ENCODE measurements at places on chromosomes 5 and 9.

- DNase-seq, result no peak
Measured at GRCh38 chr5:79408028-79408427, 105.9 kb downstream of the HOMER1 start.

GRCh38 chr5:113108485-113108884 lies 131.9 kb downstream of the DCP2 start:
- no peak for DNase-seq

DNA sequence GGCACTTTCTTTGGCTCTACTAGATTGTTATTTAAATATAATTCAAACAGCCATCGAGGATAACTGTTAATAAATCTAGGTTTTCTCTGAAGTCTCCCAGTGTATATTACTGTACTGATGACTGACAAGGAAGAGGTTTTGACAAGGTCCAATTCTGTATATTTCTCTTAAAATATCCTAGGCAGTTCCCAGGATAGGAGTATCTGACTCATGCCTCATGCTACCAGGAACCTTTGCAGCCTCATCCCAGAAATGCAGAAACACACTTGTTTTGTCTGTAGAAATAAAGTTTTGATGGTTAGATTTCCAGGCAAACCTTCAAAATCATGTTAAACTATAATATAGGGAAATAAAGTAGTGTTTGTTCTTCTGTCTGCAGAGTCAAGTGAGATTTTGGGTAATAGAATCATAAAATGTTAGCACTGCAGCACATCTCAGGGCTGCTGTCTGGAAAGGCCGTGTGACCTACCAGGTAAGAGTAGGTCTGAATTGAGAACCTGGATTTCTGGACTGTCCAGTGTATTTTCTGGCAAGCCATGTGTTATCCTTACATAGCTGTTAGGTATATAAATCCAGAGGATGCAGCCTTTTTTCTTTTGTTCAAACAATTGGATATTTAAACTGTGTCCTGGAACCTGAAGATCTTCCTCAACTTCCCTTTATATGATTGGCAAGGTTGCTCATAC lies 8.3 kb downstream of the UBE2D2 start:
- no peak for DNase-seq

DNA sequence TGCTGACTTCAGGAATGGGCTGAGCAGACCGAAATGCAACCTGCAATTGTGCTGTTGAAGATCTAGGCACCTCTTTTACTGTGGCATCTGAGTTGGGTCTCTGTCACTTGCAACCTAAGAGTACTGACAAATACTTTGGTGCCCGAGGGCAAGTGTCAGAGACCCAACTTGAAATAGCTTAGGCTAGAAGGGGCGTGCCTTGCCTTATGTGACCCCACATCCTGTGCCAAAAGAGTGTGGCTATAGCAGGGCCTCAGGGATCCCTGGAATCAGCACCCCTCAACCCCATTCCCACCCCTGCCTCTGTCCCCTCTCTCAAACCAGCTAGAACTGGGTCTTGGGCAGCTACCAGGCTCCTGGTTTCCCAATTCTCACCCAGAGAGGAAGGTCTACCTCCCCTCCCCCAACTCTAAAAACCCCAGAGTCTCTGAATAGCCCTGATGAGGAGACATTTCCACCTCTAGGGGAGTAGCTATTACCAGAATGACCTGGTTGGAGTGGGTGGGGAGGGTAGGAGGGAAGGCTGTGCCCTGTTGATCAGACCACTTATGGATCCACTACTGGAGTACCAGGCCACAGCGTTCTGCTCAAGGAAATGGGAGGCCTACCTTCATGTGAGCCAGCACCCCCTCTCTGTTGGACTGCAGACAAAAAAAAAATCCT lies 17.5 kb downstream of the RAI14 start:
- no peak for DNase-seq

DNA sequence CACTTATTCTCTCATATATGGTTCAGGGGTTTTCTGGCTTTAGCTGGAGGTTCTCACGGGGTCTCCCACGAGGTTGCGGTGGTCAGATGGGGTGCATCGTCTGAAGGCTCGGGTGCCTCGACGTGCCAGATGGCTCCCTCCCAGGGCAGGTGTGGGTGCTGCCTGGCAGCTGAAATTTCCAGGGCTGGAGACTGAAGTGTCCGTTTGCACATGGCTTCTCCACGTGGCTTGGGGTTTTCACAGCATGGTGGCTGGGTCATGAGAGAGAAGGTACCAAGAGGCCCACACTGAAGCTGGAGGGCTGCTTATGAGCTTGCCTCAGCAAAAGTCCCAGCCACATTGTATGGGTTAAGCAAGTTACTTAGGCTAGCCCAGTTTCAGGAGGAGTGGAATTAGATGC lies 218.6 kb downstream of the AGTPBP1 start:
- no peak for DNase-seq

DNA sequence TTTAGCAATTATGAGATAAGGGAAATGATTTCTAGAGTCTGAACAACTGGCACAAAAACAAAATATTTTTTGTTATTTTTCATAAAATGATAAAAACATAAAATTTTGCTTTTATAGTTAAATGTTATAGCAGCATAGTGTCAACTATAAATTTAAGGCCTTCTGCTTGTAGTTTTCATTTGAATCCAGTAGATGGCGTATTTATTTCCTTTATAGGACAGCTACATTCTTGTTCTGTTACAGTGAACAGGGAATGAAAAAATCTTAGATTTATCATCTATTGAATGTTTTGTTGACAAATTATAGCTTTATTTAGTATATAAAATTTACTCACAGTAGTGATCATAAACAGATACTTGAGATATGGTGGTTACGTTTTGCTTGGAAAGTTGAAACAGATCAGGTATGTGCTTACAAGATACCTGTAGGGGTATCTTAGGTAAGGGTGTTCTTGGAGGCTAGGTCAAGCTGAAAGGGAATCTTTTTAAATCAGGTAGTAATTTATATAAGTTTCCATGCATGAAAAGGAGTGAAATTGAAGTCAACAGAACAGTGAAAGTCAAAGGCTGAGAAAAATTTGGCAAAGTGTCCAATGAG lies 239.3 kb upstream of the GRIN3A start:
- no peak for DNase-seq

- no peak for DNase-seq
Measured at GRCh38 chr9:127574072-127574993, 37.7 kb upstream of the STXBP1 start.

- DNase-seq, result no peak
Measured at GRCh38 chr9:110669433-110669832, 842 bp downstream of the MUSK start.

- no peak for DNase-seq
Measured at GRCh38 chr9:133579601-133580418, 29.4 kb downstream of the FAM163B start.

DNA sequence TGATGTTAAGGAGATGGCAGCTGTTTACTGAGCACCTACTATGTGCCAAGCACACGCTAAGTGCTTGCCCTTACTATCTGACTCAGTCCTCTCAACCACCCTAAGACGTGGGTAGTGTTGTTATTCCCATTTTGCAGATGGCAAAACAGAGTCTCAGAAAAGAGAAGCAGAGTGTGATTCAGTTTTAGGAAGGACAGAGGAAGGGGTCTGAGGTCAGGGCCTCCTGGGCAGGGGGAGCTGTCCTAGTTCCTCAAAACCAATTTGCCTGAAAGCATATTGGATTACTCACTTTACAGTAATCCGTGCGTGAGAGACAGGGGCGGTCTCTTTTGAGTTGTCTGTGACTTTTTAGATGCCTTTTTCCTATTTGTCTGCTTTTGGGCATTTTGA lies 23.2 kb downstream of the DNM1 start:
- DNase-seq, result no peak

DNA sequence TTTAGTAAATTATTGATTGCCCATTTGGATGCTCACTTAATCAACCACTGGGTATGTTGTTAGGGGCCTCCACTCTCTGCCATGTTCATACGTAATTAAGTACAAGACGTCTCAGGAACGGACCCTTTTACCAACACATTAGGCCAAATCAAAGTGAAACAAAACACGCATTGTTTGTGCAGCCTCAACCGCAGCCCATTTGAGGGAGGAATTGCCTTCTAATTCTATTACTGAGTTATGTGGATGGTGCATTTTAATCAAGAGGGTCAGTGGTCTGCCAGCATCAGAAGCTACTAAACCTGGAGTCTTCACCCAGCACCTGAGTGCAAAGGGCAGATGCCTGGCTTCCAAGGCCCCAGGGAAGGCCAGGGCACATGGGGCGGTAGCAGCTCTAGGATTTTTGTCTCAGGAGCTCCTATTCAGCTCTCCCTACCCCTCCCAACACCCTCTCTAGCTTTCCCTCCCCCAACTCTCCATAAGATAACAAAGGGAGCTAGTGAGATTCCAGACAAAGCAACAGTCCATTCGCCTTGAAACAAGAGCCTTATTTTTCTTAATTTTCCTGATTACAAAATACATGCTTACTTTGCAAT lies 7.9 kb upstream of the MED27 start:
- DNase-seq, result no peak

DNA sequence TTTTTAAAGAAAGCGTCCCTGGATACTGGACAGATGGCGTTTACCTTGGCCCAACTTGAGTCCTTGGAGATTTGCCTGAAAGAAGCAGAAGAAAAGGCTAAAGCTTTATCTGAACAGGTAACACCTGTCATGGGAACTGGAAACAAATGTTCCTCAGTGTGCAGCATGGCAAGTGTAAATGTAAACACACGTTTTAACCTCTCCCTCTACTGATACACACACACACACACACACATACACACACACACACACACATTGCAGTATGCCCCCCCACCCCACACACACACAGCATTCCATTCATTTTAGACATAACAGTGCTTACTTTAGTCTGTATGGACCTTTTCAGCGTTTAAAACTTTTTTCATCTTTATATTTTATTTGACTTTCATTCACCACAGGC lies 51.1 kb downstream of the CCDC192 start:
- DNase-seq, result no peak

DNA sequence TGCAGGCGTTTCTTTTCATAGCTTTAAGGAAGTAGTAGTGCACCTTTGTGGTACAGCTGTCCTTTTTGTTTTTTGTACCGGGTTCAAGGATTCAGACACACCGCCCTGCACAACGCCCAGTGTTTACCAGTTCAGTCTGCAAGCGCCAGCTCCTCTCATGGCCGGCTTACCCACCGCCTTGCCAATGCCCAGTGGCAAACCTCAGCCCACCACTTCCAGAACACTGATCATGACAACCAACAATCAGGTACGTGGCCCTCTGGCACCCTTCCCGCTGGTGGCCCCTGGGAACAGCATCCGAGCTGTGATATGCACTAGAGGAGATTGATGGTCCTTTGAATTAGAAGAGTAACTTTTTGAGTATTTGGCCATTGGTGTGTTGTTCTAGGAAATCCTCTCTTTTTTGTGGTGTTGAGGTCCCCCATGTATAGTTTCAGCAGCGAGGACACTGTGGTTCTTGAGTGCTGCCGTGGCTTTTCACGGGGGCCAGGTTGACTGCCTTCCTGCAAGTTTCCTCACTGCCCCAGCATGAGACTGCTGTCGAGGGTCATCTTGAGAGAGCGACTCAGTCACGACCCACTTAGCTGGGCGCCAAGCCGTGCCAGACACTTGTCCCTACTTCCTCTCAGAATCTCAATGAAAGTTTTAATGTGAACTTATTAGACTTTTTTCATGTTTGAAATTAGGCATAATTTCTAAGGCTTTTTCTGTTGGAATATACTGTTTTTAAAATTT lies 37.9 kb downstream of the TENT4A start:
- DNase-seq, result no peak

DNA sequence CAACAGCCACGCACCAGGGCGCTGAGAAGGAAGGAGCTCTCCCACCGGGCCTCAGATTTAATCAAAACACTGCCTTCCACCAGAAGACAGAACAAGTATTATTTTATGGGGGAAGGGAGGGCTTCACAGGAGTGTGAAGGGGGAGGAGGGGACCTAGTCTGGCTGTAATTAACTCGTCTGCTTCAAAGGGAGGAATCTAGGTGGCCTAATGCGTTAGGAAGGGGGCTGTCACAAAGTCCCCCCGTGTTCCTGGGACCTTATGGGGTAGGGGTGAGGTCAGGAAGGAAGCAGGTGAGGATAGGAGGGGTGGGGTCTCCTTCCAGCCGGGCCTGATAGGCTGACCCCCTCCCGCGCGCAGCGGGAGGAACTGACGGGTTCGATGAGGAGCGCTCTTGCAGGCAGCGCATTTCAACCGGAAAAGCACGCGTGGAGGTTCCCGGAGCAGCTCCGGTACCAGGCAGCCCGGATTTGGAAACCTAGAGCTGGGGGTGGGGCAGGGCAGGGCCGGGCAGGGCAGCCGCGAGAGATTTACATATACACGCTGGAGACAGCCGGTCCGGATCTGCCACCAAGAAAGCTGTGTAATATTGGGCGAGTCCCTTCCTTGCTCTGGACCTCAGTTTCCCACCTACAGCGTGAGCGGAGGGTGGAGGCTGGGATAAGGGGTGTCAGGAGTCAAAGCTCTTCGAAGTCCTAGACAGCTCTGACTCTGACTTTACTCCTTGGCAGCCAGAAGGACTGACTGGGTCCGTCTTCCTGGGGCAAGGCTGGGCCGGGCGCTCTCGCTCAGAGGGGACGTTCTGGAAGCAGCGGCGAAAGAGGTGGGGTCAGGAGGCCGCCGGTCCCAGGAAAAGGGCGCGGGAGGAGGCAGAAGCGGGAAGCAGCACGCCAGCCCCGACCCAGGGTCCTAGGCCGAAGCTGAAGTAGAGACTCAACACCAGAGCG lies 1.8 kb downstream of the SHB start:
- DNase-seq, result no peak

- DNase-seq, result no peak
Measured at GRCh38 chr9:93261735-93262523, 78.0 kb downstream of the WNK2 start.

- DNase-seq, result no peak
Measured at GRCh38 chr9:72294936-72295335, 70.1 kb downstream of the ZFAND5 start.

GRCh38 chr5:35360671-35361070 lies 130.4 kb upstream of the PRLR start:
- no peak for DNase-seq

GRCh38 chr9:121694600-121694999 lies 43.2 kb downstream of the DAB2IP start:
- no peak for DNase-seq

DNA sequence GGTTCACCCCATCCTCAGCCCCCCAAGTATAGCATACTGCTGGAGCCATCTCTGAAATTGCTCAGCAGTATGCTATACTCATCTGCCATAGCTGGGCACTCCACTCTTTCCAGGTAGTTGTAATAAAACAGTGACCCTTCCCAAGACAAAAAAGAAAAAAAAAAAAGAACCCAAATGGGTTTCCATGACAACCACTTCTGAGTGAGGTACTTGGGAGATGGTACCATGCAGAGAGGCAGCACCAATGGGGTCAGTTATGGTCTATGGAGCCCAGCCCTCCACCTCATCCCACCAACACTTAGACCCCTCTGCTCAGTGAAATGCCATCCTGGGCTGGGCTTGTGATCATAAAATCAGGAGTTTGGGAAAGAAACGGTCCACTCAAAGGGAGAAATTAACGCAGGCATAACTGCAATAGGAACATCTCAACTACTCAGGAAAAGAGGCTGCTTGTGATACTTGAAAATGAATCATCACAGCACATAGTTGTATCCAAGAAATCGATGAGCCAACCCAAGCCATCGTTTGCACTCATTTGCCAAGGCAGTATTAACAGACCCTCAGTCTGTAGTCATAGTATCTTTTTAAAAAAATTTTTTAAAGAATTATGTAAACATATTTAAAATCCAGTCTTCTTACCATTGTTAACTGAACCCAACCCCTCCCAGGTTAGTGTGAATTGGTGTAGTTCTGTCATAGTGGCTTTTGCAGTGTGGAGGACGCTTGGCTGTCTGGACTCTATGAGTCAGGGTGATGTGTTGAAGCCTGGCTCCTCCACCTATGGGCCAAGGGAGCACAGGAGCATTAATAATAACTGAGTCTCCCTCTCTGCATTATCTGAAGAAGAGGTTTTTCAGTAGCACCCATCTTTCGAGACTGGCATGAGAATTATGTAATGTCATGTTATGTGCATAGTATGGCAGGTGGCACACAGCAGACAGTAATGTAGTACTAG lies 402.7 kb downstream of the SPOCK1 start:
- no peak for DNase-seq
